ENCODE measurements at places on chromosomes 16 and 17. TPM values are rescaled to one million over a fixed set of nuclear protein-coding genes. Genes with fewer than 3 reads are reported as not detected.
A peak's percentile ranks its signal among the peaks of the same experiment; 100 is the strongest.

CCL18 gene
- 2.9 TPM for total RNA-seq

- H3K4me1 ChIP-seq = no peaks in the 10 kb centered on the region
- H3K4me3 ChIP-seq = peak overlapping the region; percentile 29
- H3K27me3 ChIP-seq = peaks cover 15% of the 10 kb centered on the region
- H3K27ac ChIP-seq = peak overlapping the region; percentile 90
Measured at GRCh38 chr16:67169642-67170167, 633 bp upstream of the NOL3 start.

- DNase-seq = no peak
- no peaks in the 10 kb centered on the region for H3K27me3 ChIP-seq
- H3K4me3 ChIP-seq = no peak overlapping the region
- H3K4me1 ChIP-seq = no peaks in the 10 kb centered on the region
Measured at GRCh38 chr16:86630471-86630870, 52.1 kb downstream of the FOXL1 start.

DNA sequence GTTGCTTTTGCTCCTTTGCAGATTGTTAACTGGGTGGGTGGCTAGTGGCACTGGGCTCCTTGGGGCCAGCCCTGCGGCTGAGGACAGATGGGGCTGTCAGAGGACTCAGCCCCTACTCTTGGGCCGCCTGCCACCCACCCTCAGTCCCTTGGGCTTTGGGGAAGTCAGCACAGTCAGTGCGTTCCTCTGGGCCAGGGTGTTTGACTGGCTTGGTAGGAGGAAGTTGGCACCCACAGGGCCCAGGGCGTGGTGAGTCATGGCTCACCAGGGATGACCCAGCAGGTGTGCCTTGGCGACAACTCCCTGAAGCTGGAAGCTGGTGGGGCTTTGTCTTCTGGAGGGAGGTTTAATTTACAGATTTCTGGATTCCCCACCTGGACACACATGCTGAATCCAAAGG lies 32.4 kb downstream of the HAPSTR1 start:
- DNase-seq = peak; percentile 71
- peaks cover 19% of the 10 kb centered on the region for H3K4me1 ChIP-seq
- no peak overlapping the region for H3K27ac ChIP-seq

DNA sequence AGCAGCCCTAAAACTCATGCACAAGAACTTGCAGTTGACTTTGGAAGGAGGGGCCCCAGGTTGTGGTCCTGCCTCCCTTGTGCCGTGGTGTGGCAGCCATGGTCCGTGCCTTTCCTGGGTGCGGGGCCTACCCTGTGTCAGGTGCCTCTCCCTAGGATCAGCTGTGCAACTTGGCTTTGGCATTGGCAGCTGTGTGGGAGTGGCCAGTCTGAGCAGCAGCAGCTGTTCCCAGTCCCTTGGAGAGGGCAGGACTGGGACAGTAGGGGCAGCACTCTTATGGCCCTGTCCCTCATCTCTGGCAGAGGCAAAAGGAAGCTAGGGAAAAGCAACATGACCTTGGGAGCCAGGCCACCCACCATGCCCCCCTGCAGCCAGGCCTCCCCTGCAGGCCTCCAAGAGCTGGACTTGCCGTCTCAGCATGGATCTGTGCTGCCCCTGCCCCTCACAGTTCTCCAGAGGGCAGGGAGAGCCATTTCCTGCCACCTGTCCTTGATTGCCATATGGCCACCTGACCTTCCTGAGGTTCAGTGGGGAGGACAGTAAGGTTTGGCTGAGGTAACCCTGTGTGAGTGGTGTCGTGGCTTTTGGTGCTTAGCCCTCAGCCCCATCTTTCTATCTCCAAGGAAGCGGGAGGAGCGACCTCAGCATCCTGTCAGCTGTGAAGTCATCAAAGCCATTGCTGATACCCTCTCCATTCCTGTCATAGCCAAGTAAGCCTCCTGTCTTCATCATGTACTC lies 15.5 kb upstream of the NFATC3 start:
- no peak overlapping the region for H3K27ac ChIP-seq
- no peaks in the 10 kb centered on the region for H3K27me3 ChIP-seq
- no peak overlapping the region for H3K4me3 ChIP-seq
- DNase-seq = no peak
- H3K36me3 ChIP-seq = peaks cover 4% of the 10 kb centered on the region

DNA sequence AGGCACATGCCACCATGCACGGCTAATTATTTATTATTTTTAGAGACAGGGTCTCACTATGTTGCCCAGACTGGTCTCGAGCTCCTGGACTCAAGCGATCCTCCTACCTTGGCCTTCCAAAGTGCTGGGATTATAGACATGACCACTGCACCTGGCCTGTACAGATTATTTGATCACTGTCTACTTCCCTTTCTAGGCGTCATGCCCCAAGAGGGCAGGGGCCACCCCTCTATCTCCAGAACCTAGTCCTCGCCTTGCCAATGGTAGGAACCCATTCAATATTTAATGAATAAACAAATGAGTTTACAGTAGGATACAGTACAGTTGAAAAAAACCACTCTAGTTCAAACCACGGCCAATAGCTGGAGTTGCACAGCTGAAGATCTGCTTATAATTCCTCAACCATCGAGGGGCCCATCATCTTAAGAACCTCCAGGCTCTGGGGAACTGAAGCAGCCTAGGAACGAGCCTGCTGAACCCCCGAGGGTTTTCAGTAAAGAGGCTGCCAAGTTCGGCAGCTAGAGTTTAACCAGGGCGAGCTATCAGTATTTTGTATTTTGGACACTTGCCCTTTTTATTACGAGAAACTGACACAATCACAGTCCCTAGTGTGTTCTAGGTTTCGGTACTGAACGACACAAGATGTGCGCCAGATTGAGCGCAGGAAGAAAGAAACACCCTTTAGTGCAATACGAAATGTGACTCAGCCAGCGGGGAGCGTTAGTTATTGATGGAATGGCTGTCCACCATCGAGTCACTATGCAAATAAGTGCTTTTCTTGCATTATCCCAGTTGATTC lies 14.6 kb downstream of the ADCY9 start:
- H3K27me3 ChIP-seq = no peaks in the 10 kb centered on the region
- peak; percentile 17 for DNase-seq
- no peak overlapping the region for H3K27ac ChIP-seq
- no peak overlapping the region for H3K4me3 ChIP-seq

DNA sequence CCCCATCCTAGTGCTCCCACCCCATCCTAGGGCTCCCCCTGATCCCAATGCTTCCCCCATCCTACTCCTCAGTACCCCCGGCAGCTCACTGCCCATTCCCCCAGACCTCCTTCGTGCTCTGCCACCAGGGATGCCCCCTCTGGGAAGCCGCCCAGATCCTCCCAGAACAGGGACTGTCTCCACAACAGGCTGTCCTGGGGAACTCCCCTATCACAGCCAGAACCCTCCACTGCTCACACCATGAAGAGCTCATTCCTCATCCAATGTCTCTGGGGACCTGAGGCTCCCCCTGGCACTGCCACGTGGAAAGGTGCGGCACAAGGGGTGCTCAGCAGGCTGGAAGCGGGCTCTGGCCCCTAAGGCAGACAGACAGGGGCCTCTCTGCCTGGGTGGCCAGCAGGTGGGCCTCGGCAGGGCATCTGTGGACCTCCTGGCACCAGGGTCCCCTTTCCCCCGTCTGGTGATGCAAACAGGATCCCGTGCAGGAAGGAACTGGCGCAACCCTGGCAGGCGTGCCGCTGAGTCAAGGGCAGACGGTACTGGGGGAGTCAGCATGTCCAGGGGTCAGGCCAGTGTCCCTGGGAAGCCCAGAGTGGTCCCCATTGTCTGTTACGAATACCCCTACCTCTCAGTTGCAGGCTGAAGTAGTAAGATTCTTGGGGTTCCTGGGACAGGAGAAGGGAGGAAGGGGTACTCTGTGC lies 14.8 kb upstream of the PVALEF start:
- no peaks in the 10 kb centered on the region for H3K27me3 ChIP-seq
- no peaks in the 10 kb centered on the region for H3K4me1 ChIP-seq
- H3K4me3 ChIP-seq = no peak overlapping the region
- no peak for DNase-seq
- H3K36me3 ChIP-seq = no peaks in the 10 kb centered on the region

GRCh38 chr17:8479431-8479947 lies 43.8 kb downstream of the NDEL1 start:
- peak; percentile 85 for DNase-seq
- H3K27ac ChIP-seq = peak overlapping the region; percentile 60
- no peaks in the 10 kb centered on the region for H3K27me3 ChIP-seq
- H3K4me3 ChIP-seq = no peak overlapping the region
- peaks cover 79% of the 10 kb centered on the region for H3K36me3 ChIP-seq
- H3K4me1 ChIP-seq = peaks cover 20% of the 10 kb centered on the region

ALOXE3 gene
- total RNA-seq = not detected

DNA sequence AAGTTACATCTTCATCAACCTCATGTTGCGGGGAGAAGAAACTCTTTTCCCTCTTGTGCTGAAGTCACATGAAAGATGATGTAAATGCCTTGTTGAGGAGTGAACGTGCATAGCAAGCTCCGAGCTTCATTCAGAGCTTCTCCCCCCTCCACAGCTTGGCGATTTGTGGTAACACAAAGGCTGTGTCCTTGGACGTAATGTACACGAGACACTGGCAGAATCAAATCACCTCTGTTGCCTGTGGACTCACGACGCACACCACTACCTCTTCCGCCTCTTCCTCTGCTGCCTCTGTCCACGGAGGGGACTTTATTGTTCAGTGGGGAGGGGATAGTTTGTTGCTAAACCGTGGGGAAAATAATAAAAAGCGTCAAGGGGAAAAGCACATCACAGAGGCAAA lies 54.9 kb upstream of the CHMP6 start:
- H3K4me1 ChIP-seq = peaks cover 22% of the 10 kb centered on the region
- no peak overlapping the region for H3K4me3 ChIP-seq
- no peak overlapping the region for H3K27ac ChIP-seq
- H3K36me3 ChIP-seq = no peaks in the 10 kb centered on the region

- no peaks in the 10 kb centered on the region for H3K4me1 ChIP-seq
- no peak for DNase-seq
- no peaks in the 10 kb centered on the region for H3K36me3 ChIP-seq
Measured at GRCh38 chr17:32533296-32533695, 46.5 kb downstream of the CDK5R1 start.

DNA sequence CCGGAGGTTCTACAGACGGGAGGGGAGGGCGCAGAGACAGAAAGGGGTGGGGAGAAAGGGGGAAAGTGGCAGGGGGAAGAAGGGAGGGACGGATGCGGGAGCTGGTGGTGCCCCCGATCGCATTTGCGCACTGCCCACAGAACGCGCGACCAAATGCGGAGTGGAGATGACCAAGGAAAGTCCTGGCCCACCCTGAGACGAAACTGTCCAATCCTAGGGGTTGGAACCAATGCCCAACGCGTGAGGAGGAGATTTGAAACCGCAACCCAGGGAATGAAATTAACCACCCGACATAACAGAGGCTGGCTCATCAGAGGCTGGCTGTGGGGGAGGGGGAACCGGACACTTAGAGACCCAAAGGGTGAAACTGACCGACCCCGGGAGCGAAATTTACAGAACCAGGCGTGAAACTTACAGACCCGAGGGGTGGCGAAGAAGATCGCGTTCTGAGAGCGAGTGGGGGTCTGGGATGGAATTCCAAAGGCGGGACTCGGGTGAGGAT lies 1.4 kb downstream of the HES7 start:
- H3K36me3 ChIP-seq = no peaks in the 10 kb centered on the region
- no peak overlapping the region for H3K27ac ChIP-seq
- H3K27me3 ChIP-seq = peaks cover 12% of the 10 kb centered on the region
- DNase-seq = no peak
- no peaks in the 10 kb centered on the region for H3K4me1 ChIP-seq
- H3K4me3 ChIP-seq = peak overlapping the region; percentile 27

CMTM2 gene
- not detected for total RNA-seq

DNA sequence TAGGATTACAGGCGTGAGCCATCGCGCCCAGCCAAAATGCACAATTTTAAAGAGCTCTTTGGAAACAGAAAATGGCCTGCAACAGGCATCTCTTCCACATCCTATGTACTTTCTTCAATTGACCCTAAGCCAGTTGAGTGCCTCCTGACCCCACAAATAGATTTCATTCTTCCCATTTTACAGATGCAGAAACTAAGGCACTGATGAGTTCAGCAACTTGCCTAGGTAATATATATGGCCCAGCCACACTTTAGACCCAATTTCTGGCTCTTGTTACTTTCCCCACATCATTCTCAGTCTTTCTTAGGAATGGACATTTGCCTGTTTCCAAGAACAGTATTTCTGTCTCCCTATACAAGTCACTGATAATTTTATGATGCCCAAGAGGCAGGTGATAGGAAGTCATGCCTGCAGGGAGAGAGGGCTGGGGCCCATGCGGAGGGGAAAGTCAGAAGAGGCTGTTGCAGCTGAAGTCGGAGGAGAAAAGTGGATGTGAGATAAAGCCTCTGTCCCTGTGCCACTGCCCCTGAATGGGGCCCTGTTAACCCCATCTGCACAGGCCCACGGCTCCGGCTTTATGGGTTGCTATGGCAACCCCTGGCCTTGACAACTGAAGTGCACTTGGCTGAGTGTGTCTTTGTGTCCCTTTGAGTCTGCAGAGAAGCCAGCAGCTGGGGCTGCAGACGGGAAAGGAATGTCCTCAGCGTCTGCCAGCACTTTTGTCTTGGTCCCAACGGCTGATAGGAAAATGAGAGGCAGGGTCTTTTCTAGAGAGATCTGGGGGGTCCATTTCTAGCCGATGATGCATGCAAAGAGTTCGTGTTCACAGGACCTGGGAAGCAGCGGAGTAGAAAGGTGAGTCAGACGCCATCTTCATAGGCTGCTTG lies 45.9 kb downstream of the ABAT start:
- H3K27ac ChIP-seq = no peak overlapping the region
- no peaks in the 10 kb centered on the region for H3K4me1 ChIP-seq
- H3K27me3 ChIP-seq = no peaks in the 10 kb centered on the region

- no peak for DNase-seq
- no peaks in the 10 kb centered on the region for H3K36me3 ChIP-seq
- H3K27me3 ChIP-seq = no peaks in the 10 kb centered on the region
- H3K27ac ChIP-seq = no peak overlapping the region
- no peak overlapping the region for H3K4me3 ChIP-seq
Measured at GRCh38 chr16:74726716-74727115, 26.1 kb upstream of the MLKL start.
